CD4-positive, alpha-beta T cell treated with Interleukin-4 for 1 hour (primary cell): ENCODE measurements at places on chromosomes 4 and X.

DNA sequence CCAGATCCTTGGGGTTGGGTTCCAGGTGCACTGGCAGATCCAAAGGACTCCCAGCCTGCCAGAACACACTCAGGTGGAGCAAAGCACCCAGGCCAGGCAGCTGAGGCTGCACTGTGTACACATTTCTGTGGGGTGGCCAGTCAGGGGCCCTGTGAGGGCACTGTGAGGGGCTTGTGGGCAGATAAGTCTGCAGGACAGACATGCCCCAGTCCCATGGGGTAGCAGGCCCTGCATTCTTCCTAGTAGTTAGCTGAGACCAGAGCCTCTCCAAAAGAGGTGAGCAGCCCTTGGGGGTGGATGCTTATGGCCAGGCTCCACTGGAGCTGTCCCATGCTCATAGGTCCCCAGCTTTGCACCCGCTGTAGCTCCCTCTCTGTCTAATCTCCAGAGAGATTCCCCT lies 7.6 kb downstream of the ETDB start:
- DNase-seq, result no peak

DNA sequence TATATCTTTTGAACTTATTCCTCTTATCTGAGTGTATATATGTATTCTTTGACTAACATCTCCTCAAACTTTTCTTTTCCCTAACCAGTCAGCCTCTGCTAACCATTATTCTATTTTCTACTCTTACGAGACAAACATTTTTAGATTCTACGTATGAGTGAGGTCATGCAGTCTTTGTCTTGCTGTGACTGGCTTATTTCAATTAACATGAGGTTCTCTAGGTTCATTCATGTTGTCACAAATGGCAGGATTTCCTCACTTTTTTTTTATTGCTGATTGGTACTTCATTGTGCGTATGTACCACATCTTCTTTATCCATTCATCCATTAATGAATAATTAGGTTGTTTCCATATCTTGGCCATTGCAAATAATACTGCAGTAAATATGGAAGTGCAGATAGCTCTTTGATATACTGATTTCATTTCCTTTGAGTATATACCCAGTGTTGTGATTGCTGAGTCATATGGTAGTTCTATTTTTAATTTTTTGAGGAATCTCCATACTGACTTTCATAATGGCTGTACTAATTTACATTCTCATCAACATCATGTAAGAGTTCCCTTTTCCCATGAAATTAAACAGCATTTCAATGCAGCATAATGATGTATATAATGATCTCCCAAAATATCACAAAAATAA lies 80.1 kb downstream of the HS3ST1 start:
- no peak for DNase-seq

GRCh38 chr4:16386711-16387320 lies 160.5 kb upstream of the TAPT1 start:
- DNase-seq, result no peak

GRCh38 chrX:9884031-9884779 lies 83.0 kb upstream of the CLDN34 start:
- no peak for DNase-seq

DNA sequence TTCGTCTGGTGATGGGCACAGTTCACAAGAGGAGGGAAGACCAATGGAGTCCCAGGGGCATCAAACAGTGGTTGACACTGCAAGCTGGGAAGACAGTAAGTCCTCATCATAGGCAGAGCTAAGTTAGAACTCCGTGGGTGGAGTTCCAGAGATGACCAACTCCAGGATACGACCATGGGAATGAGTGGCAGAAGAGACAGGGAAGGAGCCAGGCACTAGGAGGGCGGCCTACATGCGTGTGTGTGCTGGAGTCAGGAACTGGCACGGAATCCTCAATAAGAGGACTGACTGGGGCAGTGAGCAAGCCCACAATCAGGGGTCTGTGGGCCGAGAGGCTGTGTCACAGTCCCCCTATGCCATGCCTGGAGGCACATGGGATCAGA lies 30.4 kb upstream of the IRAK1 start:
- DNase-seq, result no peak

DNA sequence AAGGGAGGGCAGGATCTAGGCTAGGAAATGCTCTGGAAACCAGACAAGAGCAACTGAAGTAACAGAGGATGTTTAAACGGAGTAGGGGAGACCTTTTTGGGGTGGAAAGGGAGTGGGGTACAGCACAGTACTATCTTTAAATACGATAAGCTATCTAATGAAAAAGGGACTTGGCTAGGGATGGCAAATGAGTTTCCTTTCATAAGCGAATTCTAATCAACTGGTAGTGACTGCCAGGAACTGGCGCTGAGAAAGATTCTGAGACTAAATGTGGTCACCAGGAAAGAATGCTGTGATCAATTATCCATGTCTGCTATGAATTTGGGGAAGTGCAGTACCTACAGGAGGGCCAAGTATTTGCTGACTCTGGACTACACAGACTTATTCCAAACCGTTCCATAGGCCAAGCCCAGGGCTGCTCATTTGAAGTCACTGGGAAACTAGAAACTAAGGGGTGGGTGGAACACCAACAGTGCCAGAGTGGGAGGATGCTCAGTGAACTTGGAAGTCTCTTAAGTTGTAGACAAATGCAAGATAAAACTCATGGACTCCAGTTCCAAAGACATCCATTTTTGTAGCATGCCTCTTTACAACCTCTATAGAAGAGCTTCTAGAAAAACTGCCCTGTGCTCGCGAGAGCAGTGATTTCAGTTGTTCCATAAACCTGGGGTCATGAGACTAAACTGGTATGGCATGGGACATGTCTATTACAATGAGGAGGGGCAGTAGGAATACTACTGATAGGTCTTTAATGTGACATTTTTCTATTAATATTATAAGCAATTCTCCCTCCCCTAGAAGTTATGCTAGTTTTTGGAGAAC lies 2.0 kb downstream of the TRAPPC2 start:
- no peak for DNase-seq

GRCh38 chr4:116585246-116585645 lies 500.1 kb downstream of the TRAM1L1 start:
- no peak for DNase-seq

DNA sequence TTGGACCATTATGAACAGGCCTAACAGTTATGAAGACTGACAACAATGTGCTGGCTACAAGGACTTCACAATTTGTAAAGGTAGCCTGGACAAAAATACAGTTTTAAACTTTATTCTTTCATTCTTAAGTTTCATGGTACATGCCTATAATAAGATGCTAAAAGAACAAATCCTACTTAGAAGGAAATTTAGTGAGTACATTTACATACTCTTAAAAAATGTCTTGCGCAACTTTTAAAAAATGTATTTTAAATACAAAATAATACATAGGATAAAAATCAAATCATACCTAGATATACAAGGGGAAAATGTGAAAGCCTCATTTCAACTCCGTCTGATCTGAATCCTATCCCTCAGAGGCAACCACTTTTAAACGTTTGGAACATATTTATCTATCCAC lies 200.7 kb upstream of the SPIN4 start:
- no peak for DNase-seq

GRCh38 chr4:11259837-11260236 lies 168.9 kb downstream of the HS3ST1 start:
- no peak for DNase-seq

GRCh38 chr4:128468123-128468989 lies 180.7 kb upstream of the PGRMC2 start:
- DNase-seq, result no peak

- no peak for DNase-seq
Measured at GRCh38 chr4:182225257-182225852, 17.8 kb upstream of the TENM3 start.

DNA sequence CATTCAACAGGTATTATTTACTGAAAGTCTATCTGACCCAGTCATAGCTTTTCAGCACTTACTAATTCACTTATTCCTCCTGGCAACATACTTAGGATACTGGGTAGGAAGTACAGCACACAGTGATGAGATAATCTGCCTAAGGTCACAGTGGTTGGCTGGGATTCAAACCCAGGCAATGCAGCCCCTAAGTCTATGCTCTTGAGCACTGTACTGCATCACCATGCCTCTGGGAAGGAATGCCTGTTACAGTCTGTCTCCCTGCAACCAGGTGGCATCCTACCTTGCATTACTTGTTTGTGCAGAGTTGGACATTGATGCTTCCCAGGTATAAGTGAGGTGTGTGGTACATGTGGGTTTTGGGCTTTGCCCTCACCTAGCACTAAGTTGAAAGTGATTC lies 21.5 kb upstream of the LRAT start:
- DNase-seq, result no peak

DNA sequence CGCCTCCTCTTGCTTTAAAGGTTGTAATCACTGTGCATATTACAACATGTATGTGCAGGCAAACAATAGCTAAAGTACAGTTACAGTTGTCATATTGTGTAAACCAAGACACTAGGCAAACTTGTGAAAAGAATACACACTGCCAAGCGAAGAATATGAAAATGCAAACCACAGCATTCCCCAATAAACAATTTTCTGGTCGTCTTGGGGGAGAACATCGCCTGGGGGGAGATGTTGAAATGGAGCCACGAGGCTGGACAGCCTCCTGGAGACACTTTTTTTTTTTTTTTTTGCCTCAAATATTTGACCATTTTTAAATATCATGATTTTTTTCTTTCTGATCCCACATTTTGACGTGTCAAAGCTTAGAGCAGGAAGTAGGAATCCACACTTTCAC lies 51.7 kb upstream of the PDLIM3 start:
- no peak for DNase-seq

- no peak for DNase-seq
Measured at GRCh38 chr4:8289956-8290700, 20.6 kb downstream of the HTRA3 start.

DNA sequence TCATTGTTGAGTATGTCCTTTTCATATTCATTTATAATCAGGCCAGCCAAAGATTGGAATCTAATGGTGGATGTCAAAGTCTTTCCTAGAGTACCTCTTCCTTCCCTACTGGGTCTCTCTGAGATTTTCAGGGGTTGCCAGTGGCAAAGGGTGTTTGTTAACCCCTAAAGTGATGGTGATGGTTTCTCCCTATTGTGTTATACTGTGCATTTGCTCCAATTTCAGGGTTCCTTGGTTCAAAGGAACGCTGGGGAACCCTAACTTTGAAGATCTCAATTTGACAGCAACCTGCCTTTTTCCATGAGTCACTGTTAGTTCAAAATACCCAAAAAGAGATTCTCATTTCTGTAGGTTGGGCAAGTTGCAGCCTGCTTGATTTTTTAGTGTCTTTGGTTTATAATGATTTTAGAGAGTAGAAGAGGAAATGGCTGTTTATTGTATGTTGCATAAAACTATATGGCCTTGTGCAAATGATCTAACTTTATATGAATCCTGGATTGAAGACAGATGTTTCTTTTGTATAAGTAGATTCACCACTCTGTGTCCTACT lies 23.0 kb downstream of the GAB1 start:
- DNase-seq, result no peak

- no peak for DNase-seq
Measured at GRCh38 chr4:176436293-176436973, 116.7 kb downstream of the SPCS3 start.

GRCh38 chrX:96182366-96182765 lies 502.3 kb upstream of the DIAPH2 start:
- no peak for DNase-seq

GRCh38 chrX:134622813-134623185 lies 35.5 kb downstream of the PLAC1 start:
- DNase-seq, result no peak

- DNase-seq, result no peak
Measured at GRCh38 chrX:70262952-70263567, 3.1 kb upstream of the P2RY4 start.

GRCh38 chr4:102625232-102625930 lies 124.2 kb downstream of the NFKB1 start:
- DNase-seq, result peak; percentile 85

DNA sequence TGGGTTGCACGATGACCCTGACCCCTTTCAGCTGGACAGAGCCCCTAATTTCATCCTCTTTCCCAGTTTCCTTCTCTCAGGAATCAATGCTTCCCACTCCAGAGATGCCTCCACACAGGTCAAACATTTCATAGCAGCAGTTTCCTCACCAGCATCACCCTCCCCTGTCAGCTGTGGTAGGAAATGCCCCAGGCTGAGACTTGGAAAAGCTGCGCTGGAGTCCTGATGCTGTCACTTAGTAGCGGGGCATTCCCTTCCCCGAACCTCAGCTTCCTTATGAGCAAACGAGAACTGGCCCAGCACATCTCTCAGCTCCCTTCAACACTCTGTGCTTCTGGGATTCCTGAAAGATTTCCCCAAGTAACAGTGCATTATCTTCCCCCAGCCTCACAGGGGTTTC lies 2.7 kb downstream of the GJB1 start:
- DNase-seq, result no peak

GRCh38 chr4:24748758-24749350 lies 46.5 kb upstream of the SOD3 start:
- no peak for DNase-seq

DNA sequence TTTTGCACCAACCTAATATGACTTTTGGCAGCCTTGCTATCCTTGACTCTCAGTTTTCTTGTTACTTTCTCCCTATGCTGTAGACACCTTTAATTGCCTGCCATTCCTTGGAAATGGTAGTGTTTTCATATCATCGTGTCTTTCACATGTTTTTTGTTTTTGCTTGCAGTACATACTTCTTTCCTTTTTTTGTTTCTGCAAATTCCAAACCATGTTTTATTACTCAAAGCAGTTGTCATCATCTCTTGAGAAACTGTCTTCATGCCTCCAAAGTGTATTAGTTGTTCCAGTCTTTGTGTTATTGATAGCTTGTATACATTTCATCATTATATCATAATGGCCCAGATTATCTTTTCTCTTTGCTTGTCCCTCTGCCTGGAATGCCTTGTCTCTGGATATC lies 57.1 kb downstream of the PDLIM5 start:
- no peak for DNase-seq

GRCh38 chr4:120691536-120691935 lies 231.0 kb downstream of the PRDM5 start:
- DNase-seq, result no peak

DNA sequence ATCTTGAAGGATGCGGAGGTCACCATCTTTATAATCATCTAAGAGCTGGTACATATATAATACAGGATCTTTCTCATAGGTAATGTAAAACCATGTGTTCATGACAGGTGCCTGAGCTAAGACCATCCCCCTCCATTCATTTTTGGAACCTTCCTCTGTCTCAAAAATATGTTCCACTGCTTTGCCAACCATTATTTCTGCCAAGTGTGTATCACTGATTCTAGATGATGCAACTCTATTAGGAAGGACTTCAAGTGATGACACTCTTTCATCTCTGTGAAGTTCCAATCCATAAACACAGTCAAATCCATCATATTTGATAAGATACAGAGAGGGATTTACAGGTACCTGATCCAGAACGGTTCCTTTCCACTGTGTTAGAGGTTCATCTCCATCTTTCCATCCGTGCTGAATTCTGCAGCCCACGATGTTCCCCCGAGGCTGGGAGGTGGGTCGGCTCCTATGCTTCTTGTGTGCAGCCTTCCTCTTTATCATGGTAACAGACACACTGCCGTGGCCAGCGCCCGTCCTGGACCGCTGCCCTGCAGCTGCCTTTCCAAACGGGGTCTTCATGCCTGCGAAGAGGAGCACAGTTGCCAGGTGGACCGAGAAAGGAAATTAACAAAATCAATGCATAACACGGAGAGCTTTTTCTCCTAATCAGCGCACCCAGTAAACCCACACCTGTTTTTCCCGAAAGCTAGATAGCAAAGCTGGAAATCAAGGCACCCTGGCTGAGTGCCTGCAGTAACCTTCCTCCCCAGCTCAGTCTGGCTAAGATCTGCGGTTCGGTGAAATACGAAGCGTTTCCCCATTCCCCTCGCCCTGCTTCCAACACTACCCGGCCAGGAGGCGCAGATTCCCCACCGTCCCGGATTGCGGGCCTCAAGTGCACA lies 718 bp downstream of the SPIN3 start:
- no peak for DNase-seq

- DNase-seq, result no peak
Measured at GRCh38 chrX:44735498-44735897, 108.3 kb upstream of the DUSP21 start.

- no peak for DNase-seq
Measured at GRCh38 chr4:83232082-83232481, 52.5 kb downstream of the COQ2 start.
